ENCODE measurements at places on chromosomes 5 and 9. TPM values are rescaled to one million over a fixed set of nuclear protein-coding genes. Genes with fewer than 3 reads are reported as not detected.

WDR38 gene
- total RNA-seq: not detected

EPB41L4A gene
- total RNA-seq: 4.8 TPM

MAPK9 gene
- 19.1 TPM for total RNA-seq

C1QTNF3 gene
- total RNA-seq: 1.1 TPM

PALM2AKAP2 gene
- total RNA-seq: 13.3 TPM

KIF20A gene
- total RNA-seq: 63.9 TPM

IL4 gene
- total RNA-seq: not detected

All from subcutaneous preadipocyte (primary cell).